ENCODE measurements at places on chromosomes 16 and 17. TPM values are rescaled to one million over a fixed set of nuclear protein-coding genes. Genes with fewer than 3 reads are reported as not detected.

Gene TBC1D3
- 1.9 TPM for total RNA-seq

Gene SMIM22
- not detected for total RNA-seq

Gene CCL4
- total RNA-seq, result not detected

Gene PRR15L
- total RNA-seq, result not detected

Gene MT4
- not detected for total RNA-seq

Gene CA5A
- total RNA-seq, result not detected

Gene PRM2
- total RNA-seq, result not detected

Data from endothelial cell of umbilical vein (primary cell).